ENCODE measurements at places on chromosomes 6 and 20. TPM values are rescaled to one million over a fixed set of nuclear protein-coding genes. Genes with fewer than 3 reads are reported as not detected.

The GSTA2 gene
- total RNA-seq = not detected

GRCh38 chr6:108030211-108030610 is 44.3 kb downstream of the OSTM1 start:
- H3K4me1 ChIP-seq = peaks cover 11% of the 10 kb centered on the region
- H3K27ac ChIP-seq = no peak overlapping the region
- no peak overlapping the region for H3K4me3 ChIP-seq
- peaks cover 4% of the 10 kb centered on the region for H3K27me3 ChIP-seq
- H3K36me3 ChIP-seq = no peaks in the 10 kb centered on the region

The MUCL3 gene
- total RNA-seq = not detected

The UNC5CL gene
- total RNA-seq = 1.0 TPM

The MYCT1 gene
- not detected for total RNA-seq

GRCh38 chr20:54056762-54057639 is 13.4 kb downstream of the BCAS1 start:
- H3K27me3 ChIP-seq = no peaks in the 10 kb centered on the region
- no peak overlapping the region for H3K27ac ChIP-seq
- H3K4me3 ChIP-seq = no peak overlapping the region
- no peak for DNase-seq
- no peaks in the 10 kb centered on the region for H3K36me3 ChIP-seq
- peaks cover 5% of the 10 kb centered on the region for H3K4me1 ChIP-seq

DNA sequence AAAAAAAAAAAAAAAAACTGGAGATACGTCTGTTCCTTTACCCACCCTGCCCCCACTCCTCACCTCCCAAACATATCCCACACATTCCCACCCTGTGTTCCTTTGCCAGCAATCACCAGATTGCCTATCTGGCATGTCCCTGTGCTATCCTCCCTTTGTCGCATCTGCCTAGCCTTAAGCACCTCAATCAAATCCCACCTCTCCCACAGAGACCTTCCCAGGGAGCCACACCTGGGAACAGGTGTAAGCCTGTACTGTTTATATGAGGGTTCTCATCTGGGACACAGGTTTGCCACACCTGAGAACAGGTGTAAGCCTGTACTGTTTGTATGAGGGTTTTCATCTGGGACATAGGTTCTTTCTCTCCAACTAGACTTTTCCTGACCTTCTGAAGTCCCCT is 16.7 kb downstream of the WFDC3 start:
- no peak for DNase-seq
- H3K4me1 ChIP-seq = peaks cover 8% of the 10 kb centered on the region
- H3K4me3 ChIP-seq = no peak overlapping the region
- peak overlapping the region; percentile 52 for H3K27ac ChIP-seq

DNA sequence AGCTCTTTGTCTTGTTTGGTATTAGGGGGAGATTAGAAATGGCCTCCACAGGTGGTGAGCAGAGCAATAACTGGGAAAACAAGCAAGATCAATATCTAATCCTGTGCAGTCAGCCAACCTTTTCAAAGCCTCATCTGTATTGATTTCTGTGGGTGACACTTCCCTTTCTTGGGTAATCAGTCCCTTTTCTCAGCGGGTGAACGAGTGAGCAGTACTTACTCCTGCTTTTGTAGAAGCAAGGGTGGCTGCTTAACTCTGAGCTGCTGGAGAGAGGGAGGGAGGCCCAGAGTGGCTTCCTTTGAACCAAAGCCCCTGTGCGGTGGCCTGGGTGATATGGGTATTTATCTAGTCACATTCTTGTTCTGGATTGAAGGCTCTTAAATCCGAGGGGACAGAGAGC is 254.8 kb upstream of the CHD6 start:
- DNase-seq = no peak
- H3K4me1 ChIP-seq = no peaks in the 10 kb centered on the region
- H3K27ac ChIP-seq = no peak overlapping the region
- H3K36me3 ChIP-seq = peaks cover 9% of the 10 kb centered on the region
- no peak overlapping the region for H3K4me3 ChIP-seq

The MOXD1 gene
- not detected for total RNA-seq

- H3K36me3 ChIP-seq = no peaks in the 10 kb centered on the region
- H3K27me3 ChIP-seq = no peaks in the 10 kb centered on the region
- H3K4me3 ChIP-seq = no peak overlapping the region
- peaks cover 1% of the 10 kb centered on the region for H3K4me1 ChIP-seq
- no peak overlapping the region for H3K27ac ChIP-seq
- DNase-seq = no peak
Measured at GRCh38 chr6:54697424-54697823, 149.1 kb upstream of the FAM83B start.

The SENP6 gene
- total RNA-seq = 113 TPM

- H3K36me3 ChIP-seq = no peaks in the 10 kb centered on the region
- no peak for DNase-seq
- peaks cover 8% of the 10 kb centered on the region for H3K4me1 ChIP-seq
- no peaks in the 10 kb centered on the region for H3K27me3 ChIP-seq
- H3K27ac ChIP-seq = no peak overlapping the region
- no peak overlapping the region for H3K4me3 ChIP-seq
Measured at GRCh38 chr6:106558364-106558763, 70.9 kb downstream of the RTN4IP1 start.

The KCNK16 gene
- total RNA-seq = not detected

DNA sequence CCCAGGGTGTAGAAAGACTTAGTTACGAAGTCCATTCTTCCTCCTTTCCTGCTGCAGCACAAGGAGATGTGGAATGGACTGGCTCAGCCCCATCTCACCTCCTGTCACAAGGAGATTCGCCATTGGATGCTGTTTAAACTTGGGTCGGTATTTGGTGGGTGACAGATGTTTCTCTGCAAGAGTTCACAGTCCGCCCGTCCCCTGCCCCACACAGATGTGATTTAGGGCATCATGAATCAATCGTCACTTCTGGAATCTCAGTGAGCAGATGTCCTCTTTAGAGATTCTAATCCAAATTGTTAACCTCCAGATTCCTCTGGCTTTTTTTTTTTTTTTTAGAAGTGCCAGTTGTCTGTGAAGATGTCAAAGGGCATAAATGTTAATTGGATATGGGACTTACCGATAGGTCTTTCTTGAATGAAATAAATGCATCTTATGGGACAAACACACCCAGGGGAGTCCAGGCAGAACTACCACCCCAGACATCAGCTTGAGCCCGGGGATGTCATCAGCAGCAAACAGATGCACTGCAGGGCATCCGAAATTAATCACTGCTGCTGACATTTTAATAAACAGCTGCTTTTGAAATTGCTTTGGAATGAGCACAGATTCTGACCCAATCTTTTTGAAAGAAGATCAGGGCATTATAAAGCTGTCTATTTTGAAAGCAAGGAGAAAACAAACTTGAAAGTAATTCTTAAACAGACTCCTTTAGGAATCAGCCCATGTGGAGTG is 117.6 kb upstream of the CDH4 start:
- H3K4me3 ChIP-seq = no peak overlapping the region
- H3K36me3 ChIP-seq = peaks cover 9% of the 10 kb centered on the region
- H3K4me1 ChIP-seq = peaks cover 7% of the 10 kb centered on the region
- no peak overlapping the region for H3K27ac ChIP-seq

GRCh38 chr6:45922728-45923351 is 92.8 kb downstream of the CLIC5 start:
- no peaks in the 10 kb centered on the region for H3K27me3 ChIP-seq
- H3K36me3 ChIP-seq = no peaks in the 10 kb centered on the region
- H3K4me3 ChIP-seq = no peak overlapping the region

The ALDH8A1 gene
- 1.8 TPM for total RNA-seq

DNA sequence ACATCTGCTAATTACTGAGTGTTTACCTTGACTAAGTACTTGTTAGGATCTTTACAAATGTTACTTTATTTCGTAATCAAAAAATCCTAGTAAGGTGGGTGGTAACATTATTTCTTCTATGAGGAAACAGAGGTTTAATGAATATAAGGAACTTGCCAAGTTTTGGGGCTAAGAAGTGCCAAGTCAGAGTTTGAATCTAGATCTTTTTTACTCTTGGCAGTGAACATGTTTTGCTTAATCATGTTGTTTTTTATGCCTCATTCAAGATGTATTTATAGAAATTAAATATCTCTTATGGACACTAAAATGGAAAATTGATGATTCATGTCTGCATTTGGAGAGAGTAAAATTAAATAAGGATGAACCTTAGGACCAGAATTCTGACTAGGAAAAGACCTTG is 393.7 kb downstream of the UTRN start:
- DNase-seq = no peak
- no peaks in the 10 kb centered on the region for H3K4me1 ChIP-seq
- no peaks in the 10 kb centered on the region for H3K36me3 ChIP-seq
- H3K27ac ChIP-seq = no peak overlapping the region
- no peaks in the 10 kb centered on the region for H3K27me3 ChIP-seq

- H3K4me1 ChIP-seq = no peaks in the 10 kb centered on the region
- no peak overlapping the region for H3K27ac ChIP-seq
- H3K27me3 ChIP-seq = peaks cover 2% of the 10 kb centered on the region
- no peak overlapping the region for H3K4me3 ChIP-seq
- H3K36me3 ChIP-seq = no peaks in the 10 kb centered on the region
Measured at GRCh38 chr20:23151008-23151703, 65.0 kb upstream of the CD93 start.

The DEF6 gene
- 1.8 TPM for total RNA-seq

DNA sequence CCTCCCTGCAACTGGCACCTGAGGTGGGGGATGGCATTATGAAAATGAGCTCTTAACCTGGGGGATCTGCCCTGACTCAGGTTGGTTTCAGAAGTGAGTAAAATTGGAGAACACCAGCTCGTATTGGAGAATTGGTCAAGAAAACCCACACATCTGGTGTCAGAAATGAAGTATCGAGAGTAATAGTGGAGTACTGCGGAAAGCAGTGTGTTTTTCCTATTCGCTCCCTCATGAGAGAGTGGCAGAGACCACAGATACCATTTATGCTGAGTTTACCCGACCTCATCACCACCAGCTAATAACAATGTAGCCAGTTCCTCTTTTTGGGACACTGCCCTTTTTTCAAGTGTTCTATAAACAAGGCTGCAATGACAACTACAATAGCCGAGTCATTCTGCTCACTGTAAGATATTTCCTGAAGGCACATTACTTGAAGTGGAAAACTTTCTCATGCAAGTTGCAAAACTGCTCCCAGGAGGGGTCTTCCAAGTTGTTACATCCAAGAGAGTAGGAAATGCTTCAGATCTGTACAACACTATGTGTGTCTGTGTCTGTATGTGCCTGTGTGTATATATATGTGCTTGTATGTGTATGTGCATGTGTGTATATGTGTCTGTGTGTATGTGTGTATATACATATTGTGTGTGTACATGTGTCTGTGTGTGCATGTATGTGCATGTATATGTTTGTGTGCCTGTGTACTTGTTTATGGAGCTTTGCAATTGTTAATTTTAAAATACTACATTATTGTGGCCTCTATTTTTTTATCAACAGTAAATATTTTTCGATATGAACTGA is 106.0 kb upstream of the CST7 start:
- H3K27me3 ChIP-seq = no peaks in the 10 kb centered on the region
- no peak overlapping the region for H3K4me3 ChIP-seq
- no peaks in the 10 kb centered on the region for H3K4me1 ChIP-seq

GRCh38 chr20:50141811-50142561 is 11.5 kb downstream of the PEDS1 start:
- no peak overlapping the region for H3K4me3 ChIP-seq
- peaks cover 14% of the 10 kb centered on the region for H3K4me1 ChIP-seq
- H3K36me3 ChIP-seq = no peaks in the 10 kb centered on the region
- no peak overlapping the region for H3K27ac ChIP-seq
- H3K27me3 ChIP-seq = peaks cover 6% of the 10 kb centered on the region
- no peak for DNase-seq

DNA sequence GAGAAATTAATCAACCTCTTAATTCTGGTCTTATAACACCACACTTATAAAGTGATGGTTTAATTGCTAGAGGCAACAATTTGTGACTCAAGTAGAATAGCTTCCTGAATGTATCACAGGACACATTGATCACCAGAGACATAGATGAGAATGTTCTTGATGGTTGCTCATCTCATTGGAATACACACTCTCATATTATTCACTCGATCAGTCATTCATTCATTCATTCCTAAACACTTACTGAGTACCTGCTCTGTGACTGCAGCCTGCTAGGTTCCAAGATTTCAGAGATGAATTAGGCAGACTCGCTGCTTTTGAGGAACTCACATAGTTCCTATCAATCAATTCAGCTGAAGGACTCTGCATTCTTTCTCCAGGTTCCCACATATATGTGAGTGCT is 365.1 kb upstream of the SOX4 start:
- no peak overlapping the region for H3K4me3 ChIP-seq
- DNase-seq = no peak
- peaks cover 7% of the 10 kb centered on the region for H3K4me1 ChIP-seq

The OR2J3 gene
- total RNA-seq = not detected

DNA sequence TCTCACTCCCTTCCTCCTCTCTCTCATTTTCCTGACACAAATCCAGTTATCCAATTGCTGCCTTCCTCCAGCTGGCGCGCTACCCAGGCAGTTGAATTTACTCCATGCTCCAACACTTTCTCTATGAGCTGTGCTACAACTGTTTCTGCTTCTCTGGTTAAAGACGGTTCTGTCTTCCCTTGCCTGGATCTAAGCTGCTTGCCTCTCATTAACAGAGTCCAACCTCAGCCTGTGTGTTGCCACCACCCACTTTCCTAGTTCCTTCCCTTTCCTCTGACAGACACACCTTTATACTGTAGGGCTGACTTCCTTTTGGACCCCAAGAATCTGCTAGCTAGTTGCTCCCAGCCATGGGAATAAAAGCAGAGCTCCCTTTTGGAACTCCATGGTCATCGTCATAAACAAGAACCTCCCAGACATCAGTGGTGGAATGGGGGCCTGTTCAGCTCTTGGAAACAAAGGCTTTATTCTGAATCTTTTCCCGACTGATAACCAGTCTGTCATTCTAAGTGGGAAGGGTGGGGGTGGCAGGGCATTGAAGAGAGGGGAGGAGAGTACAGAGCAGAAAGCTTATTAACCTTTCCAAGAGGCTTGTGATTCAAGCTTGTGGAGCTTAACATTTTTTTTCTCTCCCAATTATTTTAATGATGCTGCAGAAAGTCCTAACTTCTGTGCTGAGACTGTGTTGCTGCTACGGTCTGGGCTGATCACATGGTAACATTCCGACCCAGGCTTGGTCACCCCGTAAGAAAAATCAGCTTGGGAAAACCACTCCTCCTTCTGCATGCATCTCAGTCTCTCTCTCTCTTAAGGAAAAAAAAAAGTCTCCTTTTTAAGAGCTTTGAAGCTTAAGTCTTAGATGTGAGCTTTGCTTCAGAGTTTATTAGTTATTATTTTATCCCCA is 31.3 kb upstream of the BMP2 start:
- no peaks in the 10 kb centered on the region for H3K4me1 ChIP-seq
- H3K27ac ChIP-seq = no peak overlapping the region
- no peaks in the 10 kb centered on the region for H3K36me3 ChIP-seq

The TINAG gene
- total RNA-seq = not detected

The TGM3 gene
- total RNA-seq = not detected

The KIFC1 gene
- 14.8 TPM for total RNA-seq
